ENCODE measurements at places on chromosomes 7 and 10.

DNA sequence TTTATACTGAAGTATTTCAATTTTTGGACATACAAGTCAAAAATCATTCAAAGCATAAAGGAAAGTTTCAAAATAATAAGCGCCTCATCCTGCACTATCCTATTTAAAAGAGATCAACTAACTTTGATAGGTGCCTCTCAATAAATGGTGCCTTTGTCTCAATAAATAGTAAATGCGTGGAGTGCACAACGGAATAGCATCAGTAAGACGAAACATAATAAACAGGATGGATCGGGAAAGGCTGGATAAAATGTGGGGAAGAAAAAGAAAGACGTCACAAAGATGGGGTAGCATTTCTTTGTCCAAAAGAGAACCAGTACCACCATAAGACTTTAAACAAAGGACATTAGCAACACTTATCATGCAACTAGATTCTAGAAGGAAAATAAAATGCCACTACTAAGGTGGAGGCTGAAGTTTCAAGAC is 571 bp upstream of the PRKAR2B start:
- DNase-seq, result peak; percentile 8

DNA sequence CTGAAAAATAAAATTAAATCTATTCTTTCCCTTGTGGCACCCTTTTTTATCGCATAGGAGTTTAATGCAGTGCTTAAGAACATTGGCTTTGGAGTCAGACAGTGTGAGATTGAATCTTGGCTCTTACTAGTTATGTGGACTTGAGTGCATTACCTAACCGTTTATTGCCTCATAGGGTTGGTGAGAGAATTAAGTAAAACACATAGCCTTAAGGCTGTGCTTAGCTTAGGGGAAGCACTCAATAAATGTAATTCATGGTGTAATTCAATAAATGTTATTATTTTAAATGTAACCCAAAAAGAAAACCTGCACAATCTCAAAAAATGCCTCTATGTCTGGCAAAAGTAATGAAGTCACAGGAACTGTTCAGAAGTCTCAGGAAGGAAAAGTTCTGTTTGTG is 2.7 kb downstream of the STK17A start:
- peak; percentile 90 for DNase-seq

- no peak for DNase-seq
These were observed 3.7 kb upstream of the UPP1 start for GRCh38 chr7:48085433-48085791.

DNA sequence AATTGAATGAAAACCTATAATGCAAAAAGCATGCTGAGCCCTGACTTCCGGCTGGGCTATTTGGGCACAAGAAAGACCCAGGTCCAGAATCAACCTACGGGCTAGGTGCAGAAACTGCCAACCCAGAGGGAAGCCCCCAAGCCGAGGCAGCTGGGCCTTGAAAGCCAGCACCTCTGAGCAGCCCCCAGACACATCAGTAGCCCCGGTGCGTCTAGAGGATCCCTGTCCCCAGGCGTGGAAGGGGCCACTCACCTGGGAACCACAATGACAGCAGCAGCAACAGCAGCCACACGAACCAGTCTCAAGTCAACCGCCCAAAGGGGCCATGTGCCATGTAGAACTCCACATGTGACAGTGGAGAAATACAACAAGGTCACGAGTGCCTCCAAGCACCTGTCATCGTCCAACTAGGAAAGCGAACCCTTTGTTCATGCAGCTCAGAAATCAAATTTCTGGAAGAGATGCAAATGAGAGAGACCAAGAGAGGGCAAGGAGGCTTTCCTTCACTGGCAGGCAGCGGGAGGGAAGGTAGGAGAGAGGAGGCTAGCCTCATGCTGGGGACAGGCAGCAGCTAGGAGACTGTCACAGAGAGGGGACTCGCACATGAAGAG is 57.5 kb upstream of the CHST15 start:
- no peak for DNase-seq

DNA sequence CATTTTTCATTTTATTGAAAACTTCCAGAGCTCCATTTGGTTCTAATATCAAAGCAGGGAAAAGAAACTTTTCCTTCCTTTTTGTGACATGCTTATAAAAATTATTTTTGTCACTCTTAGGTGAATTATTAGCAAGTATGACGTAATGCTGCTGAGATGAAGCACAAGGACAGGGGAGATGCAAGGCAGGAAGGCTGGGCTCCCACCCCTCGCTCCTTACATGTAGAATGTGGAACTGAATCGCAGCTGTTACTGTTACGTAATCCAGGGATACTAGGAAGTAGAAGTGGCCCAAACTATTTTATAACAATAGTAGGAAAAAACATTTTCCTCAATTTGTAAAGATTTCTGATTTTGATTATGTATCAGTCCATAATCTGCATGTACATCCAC is 17.1 kb upstream of the GTPBP4 start:
- DNase-seq, result peak; percentile 33

GRCh38 chr7:36637417-36637816 is 86.9 kb downstream of the AOAH start:
- DNase-seq, result no peak

DNA sequence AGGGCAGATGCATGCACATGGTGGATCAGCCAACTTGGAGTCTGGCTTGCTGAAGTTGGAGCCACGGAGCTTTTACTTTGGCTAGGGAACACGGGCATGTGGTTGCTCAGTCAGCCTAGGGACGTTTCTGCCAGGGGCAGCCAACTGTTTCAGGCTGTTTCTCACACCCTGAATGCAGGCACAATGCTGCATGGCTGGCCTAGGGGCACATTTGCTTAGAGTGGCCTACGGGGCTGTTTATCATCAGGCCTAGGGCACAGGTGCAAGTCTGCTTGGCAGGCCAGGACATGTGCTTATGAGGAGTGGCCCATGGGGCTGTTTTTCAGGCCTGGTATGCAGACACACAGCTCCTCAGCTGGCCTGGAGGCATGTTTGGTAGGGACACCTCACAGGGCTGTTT is 107.4 kb downstream of the GSAP start:
- no peak for DNase-seq

DNA sequence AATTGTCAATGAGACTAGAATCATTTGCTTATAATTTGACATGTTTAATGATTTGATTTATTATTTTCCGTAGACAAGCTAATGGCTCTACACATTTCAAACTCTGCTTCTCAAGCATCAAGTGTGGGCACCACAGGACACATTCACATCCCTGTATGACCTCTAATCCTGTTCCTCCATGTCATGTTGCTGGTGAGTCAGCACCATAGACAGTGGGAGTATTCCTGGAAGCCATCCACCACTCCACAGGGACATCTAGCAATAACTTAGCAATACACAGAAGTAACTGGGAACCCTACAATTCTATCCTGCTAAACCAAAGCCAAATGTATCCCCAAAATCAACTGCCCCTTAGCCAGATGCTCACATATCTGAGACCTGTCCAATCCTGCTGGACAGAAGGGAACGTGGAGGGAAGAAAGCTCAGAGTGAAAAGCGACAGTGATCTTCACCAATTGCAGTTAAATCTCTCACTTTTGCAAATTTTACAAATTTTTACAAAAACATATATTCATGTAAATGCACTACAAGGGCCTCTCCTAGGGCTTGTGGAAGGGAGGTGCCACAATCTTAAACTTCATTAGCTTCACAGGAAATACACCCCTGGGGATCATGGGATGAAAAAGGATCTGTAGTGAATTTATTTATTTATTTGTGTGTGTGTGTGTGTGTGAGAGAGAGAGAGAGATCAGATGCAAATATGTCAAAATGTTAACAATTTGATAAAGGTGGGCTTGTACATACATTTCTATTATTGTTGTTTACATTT is 126.5 kb downstream of the GFRA1 start:
- no peak for DNase-seq

- peak; percentile 17 for DNase-seq
These were observed 58.5 kb downstream of the MICU1 start for GRCh38 chr10:72567421-72567820.

DNA sequence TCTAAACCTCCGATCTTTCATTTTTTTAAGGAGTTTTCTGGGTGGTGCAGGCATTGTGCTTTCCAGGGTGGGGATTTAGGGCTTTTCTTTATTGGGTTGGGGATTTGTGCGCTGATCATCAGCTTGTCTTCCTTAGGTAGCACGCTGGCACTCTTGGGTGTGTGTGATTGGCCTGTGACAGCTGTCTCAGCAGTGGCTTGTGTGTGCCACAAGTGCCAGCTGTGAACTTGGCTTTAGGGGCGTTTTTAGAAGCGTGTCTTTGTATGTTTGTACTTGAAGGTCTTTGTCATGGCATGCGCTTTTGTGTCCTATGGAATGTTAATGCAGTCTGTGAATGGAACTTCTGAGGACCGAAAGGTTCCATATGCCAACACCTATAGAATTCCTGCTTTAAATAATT is 788 bp downstream of the AKAP9 start:
- DNase-seq, result peak; percentile 30

DNA sequence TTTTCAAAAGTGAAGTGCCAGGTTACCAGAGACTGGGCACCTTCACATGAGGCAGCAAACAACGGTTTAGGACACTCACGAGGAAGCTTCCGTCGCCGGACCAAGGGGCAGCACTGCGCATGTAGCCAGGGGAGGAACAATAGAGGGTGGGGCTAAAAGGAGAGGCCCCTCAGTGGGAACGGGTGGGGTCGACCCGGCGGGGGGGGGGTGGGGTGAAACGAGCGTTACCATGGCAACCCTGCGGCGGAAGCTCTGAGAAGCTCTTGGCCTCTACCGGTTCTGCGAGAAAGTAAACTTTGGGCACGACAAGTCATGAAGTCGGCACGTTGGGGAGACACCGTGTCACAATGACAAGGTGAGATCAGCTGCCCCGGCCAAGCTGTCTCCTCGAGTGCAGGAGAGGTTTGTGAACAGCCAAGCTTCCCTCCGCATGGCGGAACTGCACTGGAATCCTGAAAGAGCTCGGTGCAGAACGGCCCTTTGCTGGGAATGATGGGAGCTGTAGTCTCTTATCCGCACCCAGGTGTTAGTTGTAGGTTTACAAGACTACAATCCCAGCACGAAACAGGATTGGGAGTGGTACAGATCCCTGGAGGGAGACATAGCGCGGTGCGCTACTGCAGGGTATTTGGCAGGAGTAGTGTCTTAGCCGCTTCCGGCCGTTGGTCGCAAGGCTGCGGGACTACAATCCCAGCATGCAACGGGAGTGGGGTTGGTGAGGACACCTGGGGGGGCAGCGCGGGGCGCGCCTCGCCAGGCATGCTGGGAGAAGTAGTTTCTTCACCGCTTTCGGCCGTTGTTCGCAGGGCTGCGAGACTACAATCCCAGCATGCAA is 72.8 kb upstream of the ZNF722 start:
- DNase-seq, result no peak

- no peak for DNase-seq
These were observed 127.5 kb downstream of the CRPPA start for GRCh38 chr7:16293669-16294425.

- no peak for DNase-seq
These were observed 317.5 kb downstream of the ANKRD30A start for GRCh38 chr10:37442882-37443281.

DNA sequence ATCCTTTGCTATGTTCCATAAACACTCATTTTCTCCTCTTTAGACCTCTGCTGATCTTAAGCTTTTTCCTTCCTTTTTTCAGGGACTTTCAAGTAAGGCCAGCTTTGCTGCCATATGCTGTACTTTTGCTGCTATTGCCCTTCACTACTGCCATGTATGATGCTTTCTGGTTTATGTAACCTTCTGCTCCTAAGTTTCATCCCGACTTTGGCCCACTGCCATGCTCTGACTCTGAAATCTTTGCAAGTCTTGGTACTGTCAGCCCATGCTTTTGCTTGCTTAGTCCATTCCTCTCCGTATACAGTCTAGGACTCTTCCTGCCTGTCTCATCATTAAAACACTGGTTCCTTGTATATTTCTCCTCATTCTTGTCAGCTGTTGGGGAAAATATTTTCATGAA is 152.4 kb downstream of the RNF133 start:
- peak; percentile 27 for DNase-seq

GRCh38 chr10:122877264-122877663 is 2.1 kb downstream of the FAM24B start:
- DNase-seq, result no peak

DNA sequence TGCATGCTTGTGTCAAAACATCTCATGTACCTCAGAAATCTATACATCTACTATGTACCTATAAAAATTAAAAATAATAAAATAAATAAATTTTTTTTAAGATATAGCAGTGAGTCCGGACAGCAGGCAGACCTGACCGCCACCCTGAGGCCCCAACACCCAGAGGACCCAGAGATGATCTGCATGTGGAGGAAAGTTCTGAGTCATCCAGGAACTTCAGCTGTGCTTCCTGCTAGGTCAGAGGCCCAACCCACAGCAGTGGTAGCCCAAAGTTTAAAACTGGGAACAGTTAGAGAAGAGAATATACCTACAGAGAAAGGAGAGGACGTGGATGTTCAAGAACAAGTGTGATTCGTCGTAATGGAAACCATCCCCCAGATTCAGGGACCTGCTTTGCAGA is 683.7 kb upstream of the NRP1 start:
- no peak for DNase-seq

GRCh38 chr10:119206603-119207365 is 587 bp upstream of the GRK5 start:
- peak; percentile 72 for DNase-seq

GRCh38 chr10:132943058-132943790 is 854 bp upstream of the CFAP46 start:
- no peak for DNase-seq

Measured in fibroblast of the aortic adventitia (primary cell).